ENCODE measurements at places on chromosomes 7 and 10.

DNA sequence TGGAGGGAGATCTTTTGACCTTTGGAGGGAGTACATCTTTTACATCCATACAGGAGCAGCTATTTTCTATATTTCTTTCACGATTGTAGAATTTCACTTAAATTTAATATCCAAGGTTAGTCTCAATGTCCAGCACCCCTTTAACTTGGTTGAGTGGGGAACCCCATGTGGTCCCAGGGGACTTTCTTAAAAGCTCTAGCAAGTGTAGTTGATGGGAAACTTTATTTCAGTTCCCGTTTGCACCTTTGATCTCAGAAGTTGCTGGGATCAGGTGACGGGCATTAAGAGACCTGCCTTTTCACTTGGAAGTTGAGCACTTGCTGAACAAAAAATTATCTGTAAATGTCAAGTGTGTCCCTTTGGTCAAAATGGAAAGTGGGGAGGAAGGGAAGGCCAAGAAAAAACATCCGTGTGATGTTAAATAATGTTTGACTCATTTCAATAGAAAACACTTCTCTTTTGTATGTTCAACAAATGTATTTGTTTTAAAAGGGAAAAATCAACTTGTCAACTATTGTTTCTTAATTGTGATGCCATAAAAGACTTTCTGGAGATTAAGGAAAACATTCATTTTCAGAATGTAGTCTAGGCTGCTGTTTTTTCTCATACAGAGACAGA is 370.1 kb upstream of the GALNT17 start:
- no peak for DNase-seq

DNA sequence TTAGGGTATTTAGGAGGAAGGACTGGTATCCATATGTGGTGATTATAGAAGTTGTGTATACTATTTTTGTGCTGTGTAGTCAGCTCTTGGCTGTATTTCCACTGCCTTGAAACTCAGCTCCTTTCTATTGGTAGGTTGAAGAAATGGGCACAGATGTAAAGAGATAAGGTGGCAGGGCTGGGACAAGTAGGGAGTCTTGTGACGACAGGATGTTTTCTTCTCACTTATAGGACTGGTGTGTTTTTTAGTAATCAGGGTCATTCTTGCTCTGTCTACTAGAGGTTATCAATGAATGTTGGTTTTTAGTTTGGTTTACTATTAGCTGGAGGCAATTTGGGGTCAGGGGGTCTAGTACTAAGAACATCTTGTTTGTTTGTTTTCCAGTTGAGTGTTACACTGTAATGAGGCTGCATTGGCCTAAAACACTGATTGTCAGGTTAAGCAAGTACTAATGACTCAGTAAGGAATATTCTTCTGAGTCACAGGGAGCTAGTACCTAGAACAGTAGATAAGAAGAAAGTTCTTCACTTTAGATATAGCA is 11.8 kb downstream of the UBN2 start:
- DNase-seq = peak; percentile 74

DNA sequence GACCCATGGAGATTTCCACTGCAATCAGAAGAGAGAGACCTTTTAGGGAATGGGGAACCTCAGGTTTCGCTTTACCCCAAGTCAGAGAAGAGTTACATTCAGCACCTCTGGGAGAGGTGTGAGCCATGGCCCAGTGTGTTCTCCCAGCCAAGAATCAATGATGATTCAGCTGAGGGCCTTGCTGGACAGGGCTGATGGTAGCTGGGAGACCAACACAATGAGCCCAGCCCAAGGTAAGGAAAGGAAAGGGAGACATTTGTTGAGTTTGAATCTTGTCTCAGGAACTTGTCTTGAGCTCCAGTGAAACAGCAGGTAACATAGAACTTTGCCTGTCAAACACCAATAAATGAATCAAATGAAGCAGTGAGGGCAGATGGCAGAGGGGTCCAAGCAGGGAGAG is 14.0 kb upstream of the PPIA start:
- DNase-seq = no peak

GRCh38 chr10:83986800-83987199 is 152.5 kb upstream of the GHITM start:
- DNase-seq = no peak

DNA sequence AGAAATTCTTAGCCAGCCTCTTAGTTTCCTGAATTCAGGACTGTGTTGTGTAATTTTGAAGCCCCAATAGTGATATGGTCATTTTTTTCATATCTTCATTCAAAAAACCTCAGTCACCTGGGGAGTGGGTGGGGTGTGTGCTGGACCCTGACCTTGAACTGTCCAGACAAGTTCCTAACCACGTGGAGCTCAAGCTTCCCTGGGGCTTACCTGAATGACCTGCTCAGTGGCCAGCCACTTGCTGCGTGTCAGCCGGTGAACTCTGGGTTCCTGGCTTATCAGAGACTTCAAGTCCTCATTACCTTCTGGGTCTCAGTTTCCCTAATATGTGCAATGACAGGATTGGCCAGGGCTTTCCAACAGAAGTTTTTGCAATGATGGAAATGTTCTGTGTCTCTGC is 27.1 kb downstream of the MGMT start:
- no peak for DNase-seq

DNA sequence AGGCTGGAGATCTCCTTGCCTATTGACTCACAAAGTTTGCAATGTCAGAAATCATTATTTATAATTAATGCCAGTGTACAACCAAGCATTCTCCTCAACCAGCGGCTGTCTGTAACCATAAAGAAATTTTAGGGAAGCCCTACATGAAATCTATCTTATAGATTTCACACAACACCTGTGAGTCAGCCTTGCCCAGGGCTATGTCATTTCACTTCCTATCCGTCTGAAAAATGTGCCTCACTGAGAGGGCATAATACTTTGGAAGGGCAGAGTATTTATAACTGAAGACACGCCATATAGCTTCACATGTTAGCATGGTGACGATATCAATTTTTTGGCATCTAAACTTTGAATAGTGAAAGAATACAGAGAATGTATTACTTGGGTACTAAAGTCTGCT is 296.6 kb upstream of the ETV1 start:
- peak; percentile 1 for DNase-seq

DNA sequence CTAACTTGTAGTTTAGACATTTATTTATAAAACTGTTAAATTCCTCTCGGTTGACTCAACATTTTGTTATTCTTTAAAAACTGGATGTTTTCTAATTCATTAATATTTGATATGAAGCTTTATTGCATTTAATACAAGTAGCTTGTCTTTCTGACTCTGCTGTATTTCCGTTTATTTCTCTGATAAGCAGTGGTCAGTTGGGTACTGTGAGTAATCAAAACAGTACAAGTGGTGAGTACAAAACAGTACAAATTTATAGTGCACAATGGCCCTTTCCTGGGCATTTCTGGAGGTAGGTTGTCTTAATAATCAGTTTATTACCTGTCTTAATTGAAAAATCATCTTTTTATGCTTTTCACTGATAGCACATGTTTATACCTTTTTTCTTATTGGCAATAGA is 182.7 kb downstream of the CCSER2 start:
- DNase-seq = no peak

GRCh38 chr10:47239211-47239610 is 60.8 kb upstream of the GDF10 start:
- no peak for DNase-seq

GRCh38 chr10:95516774-95517373 is 44.3 kb downstream of the SORBS1 start:
- DNase-seq = no peak

DNA sequence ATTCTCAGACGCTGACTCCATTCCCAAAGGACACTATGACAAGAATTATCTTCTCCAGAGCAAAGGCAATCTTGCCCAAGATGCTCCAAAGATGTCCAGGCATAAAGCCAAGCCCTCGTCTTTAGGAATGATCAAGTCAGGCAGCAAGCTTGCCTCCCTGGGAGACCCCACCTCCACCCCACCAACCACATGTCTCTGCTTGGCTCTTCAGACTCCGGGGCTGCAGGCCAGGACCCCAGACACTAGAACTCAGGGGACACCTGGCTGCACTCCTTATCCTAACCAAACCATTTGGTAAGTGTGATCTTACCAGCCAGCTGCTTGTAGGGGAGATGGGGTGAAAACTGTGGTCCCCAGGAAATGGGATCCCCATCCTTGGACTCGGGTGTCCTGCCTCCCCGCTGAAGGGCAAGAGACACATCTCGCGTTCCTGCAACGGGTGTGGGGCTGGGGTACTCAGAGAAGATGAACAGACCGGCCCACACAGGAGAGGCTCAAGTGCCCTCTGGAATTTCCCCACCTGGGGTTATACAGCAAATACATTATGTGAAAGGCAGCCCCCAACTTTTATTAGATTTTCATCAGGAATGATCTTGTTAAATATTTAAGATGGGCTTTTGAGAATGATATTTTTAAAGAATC is 55.7 kb downstream of the INSIG1 start:
- no peak for DNase-seq

- DNase-seq = no peak
These were observed 701.6 kb upstream of the ANKRD30A start for GRCh38 chr10:36423821-36424248.

- no peak for DNase-seq
These were observed 262.0 kb upstream of the ZWINT start for GRCh38 chr10:56623064-56623463.

DNA sequence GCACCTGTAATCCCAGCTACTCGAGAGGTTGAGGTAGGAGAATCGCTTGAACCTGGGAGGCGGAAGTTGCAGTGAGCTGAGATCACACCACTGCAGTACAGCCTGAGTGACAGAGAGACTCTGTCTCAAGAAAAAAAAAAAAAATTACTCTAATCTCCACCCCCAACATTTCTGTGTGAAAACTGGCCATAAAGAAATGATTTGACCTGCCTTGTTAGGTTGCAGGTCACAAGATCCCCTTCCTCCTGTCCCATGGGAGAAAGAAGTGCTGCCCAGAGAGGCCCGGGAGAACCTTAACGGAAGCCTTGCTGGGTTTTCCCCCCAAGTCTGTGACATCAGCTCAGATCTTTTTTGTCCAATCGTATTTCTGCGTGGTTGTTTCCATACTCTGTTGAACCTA is 8.7 kb upstream of the CALHM1 start:
- DNase-seq = no peak

DNA sequence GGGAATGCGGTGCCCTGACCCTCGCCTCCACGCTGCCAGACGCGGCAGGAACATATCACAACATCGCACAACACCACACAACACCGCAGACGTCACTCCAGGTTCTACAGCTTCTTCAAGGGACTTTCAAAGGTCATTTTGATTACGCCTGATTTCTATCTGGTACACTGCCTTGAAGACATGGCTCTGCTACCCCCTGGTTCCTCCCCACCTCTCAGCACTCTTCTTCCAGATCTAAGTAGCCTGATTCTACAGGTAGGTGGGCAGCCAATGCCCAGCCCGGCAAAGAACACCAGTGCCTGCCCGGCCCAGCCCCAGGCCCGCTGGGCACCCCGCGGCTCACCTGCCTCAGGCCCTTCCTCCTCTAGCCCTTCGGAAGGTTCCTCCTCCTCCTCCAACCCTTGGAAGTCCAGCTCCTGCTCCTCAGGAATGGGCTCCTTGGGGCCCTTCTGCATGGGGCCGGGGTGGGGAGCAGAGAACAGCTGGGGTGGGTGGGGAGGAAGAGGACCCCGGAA is 8.4 kb downstream of the GIGYF1 start:
- no peak for DNase-seq

DNA sequence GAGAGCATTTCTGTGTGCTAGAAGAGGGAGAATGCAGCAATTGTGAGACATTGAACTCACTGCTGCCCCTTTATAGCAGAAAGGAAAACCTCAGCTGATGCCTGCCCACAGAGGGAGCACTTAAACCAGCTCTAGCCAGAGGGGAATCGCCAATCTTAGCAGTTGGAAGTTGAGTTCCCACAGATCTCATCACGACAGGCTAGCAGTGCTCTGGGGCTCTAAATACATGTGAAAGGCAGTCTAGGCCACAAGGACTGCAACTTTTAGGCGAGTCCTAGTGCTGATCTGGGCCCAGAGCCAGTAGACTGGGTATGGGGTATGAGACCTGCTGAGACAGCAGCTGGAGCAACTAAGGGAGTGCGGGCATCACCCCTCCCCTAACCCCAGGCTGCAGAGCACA is 25.2 kb upstream of the PRR15 start:
- no peak for DNase-seq
